Stimulated activated naive CD8-positive, alpha-beta T cell treated with anti-CD3 and anti-CD28 coated beads, Interleukin-15, Interleukin-2, amounts not matched to agents 100 U/mL and 50 U/mL, for 24 hours (primary cell): ENCODE measurements at places on chromosomes 7 and 10.

DNA sequence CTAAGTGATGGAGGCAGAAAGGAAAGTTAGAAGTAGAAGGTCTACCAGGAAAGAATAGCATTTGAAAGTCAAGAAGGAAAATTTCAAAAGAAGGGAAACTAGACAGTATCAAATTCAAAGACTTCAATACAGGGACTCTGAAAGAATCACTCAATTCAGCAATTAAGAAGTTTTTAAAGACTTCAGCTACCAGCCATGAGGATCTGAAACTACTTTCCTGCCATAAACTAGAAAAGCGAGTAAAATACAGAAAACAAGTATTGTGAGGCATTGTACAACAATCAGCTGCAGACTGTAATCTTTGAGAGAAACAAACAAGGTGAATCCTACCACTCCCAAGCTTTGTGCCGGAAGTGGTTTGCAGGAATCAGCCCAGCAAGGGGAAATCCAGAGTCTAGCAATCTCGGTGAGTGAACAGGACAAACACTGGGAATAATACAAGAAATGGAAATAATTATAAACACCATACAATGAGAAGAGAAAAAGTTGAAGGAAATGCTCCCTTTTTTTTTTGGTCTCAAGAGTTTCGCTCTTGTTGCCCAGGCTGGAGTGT is 62.4 kb downstream of the ARHGAP12 start:
- DNase-seq, result no peak

GRCh38 chr10:89029181-89029580 is 38.6 kb downstream of the FAS start:
- DNase-seq, result no peak

- no peak for DNase-seq
Observed at GRCh38 chr10:13346283-13347042, 1.6 kb downstream of the SEPHS1 start.

DNA sequence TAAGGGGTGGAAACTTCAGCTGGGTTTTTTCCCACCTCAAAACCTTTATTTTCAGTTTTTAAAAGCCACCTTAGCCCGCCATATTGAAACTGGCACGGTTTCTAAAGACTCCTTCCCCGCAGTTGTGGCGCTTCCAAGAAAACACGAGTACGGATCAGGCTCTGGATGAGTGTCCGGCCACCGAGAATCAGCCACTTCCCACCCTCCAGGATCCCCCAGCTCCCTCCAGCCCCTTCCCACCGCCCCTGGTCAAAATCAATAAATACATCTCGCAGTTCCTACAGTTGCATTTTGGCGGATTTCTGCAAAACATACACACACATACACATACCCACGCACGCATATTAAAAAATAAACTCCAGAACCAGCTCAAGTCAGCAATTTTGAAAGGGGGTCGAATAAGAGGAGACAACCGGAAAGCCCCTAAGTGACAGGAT is 1.1 kb downstream of the SFMBT2 start:
- peak; percentile 53 for DNase-seq

DNA sequence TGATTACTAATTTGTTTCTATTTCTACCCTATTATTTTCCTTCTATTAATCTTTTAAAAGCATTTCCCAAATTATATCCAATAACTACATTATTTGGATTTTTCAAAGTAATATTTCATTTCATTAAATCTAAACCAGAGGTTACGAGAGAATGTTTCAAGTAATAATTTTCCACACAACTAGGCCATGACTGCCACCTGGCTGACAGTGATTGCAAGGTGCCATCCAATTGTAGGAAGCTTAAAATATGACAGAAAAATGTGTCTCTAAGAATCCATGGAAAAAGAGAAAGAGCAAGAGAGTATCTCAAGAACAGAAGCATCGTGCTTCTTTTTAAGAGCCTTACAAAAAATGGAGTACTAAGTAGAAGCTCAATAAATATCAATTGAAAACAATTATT is 48.7 kb downstream of the TPK1 start:
- no peak for DNase-seq

DNA sequence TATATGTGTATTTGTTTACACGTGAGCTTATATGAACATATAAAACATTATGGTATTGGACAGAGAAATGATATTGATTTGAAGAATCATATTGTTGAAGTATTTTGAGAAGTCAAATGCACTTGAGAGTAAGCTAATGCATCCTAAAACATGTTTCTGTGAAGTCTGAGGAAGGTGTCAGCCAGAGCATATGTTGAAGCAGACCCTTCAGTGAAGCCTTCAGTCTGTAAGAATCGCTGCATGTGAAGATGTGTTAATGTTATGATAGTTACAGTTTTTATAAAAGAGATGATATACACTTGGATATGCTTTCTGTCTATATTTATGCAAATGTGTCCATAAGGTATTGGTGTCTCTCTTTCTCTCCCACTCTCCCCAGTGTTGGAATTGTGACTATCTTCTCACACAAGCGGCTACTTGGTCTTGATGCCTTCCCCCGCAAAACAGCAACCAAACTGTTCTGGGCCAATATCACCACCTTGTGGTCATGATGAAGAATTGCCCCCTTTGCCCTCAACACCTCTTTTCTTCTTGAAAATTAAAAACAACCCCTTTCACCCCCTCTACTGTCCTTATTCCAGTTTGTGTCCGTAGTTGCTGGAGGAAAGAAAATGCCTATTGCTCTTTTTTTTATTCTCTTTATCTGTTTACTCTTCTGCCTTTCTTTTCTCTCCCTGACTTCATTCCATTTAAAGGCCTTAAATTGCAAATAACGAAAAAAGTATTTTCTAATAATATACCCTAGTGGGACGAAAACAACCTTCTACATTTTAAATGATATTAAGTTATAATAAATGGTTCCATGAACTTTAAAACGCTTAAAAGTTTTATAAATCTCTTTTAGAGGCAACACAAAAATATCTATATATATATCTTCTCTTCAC is 64.9 kb downstream of the IKZF1 start:
- no peak for DNase-seq

DNA sequence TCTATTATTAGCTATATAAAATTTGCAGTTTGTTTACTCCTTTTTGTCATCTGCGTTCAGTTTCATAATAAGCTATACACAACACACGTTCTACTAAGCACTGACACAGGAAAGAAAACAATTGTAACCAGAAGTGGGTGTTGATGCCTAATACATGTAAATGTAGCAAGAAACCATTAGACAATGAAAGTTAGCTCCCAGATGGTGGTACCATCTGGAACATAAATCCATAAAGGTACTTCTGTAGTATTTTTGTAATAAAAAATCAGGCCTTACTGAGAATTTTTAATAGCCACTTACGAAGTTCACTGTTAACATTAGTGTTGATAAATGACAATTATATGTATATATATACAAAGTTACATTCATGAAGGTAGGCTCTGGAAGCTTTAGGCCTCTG is 194.7 kb downstream of the KCND2 start:
- DNase-seq, result no peak

- no peak for DNase-seq
Observed at GRCh38 chr7:87413029-87413428, 62.5 kb downstream of the ABCB4 start.

- DNase-seq, result no peak
Observed at GRCh38 chr10:53978301-53978700, 822.7 kb downstream of the PCDH15 start.

- no peak for DNase-seq
Observed at GRCh38 chr10:71840177-71840957, 10.7 kb downstream of the PSAP start.

DNA sequence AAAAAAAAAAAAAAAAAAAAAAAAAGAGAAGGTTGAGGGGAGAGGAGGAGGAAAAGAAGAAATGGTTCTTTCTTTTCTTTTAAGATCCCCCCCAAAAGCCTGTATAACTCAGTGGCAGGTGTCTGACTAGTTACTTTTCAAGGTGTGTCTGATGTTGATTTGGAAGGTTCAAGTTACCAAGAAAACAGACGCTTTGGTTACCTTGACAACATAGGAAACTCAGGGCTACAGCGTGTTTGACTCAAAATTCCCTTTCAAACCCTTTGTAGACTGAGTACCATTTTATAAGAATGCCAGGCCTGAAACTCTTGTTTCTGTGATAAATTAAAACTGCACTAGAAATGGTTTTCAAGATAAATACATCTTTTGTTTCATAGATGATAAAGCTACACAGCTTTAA is 286.8 kb downstream of the SKIDA1 start:
- DNase-seq, result no peak

GRCh38 chr10:130493021-130493420 is 356.8 kb downstream of the GLRX3 start:
- DNase-seq, result no peak

- DNase-seq, result no peak
Observed at GRCh38 chr10:71021402-71021801, 133.0 kb upstream of the PCBD1 start.

GRCh38 chr10:109774121-109774440 is 149.2 kb downstream of the XPNPEP1 start:
- no peak for DNase-seq

DNA sequence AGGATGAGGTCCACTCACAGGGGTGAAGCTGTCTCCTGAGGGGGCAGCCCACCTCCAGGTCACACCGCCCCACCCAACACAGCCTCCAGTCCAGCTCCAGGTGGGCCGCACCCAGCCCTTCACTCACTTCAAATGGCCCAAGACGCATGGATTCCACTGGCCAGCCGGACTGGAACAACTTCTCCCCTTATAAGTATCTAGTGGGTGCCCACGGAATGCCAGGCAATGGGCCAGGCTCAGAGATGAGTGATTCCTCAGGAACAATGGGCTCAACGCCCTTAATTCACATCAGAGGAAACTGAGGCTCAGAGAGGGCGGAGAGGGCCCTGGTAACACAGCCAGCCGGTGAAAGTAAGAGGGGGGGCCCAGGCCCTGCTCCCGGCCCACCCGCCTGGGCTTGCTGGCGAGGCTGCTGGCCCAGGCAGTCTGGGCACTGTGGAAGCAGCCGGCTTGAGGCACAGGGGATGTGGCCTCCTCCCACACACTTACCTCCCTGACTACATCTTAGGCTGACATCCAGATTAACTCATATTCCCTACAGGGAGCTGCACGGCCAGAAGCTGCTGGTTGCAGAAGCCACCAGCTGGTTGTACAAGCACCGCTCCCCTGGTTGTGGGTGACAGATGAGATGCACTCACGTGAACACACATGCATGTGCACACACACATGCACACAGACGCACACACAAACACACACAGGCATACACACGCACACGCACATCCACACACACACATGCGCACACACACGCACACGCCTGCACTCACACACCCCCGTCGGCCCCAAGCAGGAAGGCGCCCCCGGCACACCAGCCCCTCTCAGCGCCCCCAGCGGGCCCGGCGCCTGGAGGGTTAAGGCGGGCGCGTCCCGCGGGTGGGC is 1.0 kb upstream of the FAM20C start:
- no peak for DNase-seq

DNA sequence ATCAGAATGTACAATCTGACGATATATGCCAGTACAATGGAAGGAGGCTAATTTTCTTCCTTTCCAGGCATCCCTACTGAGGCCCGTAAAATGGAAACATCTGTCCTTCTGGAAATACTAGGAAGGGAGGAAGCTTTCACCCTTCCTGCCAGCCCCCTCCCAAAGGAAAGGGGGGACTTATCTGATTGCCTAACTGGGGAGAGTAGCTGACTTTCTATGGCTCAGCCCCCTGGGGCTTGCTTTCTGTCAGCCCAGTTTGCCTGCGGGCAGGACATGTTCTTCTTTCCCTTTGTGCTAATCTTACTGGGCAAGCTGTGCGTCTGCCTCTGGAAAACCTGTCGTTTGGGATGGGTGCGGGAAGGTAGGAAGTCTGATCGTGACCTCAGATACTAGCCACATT is 508.9 kb downstream of the SUGCT start:
- DNase-seq, result no peak

- DNase-seq, result no peak
Observed at GRCh38 chr10:108545921-108546320, 1377.4 kb downstream of the XPNPEP1 start.

DNA sequence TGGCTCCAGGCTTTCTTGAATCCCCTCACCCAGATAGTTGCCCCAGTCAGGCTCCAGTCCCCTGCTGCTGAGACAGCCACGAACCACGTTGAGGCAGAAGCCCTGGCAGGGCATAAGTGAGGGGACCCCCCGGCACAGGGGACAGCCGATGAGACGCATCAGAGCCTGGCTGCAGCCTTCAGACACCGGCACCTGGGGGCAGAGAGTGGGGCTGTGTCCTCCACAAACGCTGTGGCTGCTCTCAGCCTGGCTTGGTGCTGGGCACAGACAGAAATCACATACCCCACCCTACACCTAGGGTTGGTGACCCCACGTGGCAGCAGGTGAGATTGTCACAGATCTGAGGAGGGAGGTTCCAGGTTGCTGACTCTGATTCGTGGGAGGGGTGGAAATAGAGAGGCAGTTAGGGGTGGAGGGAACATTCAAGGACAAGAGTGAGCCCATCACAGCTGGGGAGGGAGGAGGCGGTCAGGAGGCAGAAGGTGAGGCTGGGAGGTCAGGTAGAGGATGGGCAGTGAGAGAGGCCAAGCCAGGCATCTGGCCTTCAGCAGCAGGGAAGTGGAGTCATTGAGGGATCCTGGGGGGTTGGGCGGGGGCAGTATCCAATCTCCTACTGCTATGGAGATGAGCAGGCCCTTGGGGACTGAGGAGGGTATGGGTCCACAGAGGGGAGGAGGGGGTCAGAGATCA is 3.2 kb downstream of the GPC2 start:
- DNase-seq, result no peak

- DNase-seq, result no peak
Observed at GRCh38 chr7:128075242-128076095, 44.2 kb upstream of the LRRC4 start.

DNA sequence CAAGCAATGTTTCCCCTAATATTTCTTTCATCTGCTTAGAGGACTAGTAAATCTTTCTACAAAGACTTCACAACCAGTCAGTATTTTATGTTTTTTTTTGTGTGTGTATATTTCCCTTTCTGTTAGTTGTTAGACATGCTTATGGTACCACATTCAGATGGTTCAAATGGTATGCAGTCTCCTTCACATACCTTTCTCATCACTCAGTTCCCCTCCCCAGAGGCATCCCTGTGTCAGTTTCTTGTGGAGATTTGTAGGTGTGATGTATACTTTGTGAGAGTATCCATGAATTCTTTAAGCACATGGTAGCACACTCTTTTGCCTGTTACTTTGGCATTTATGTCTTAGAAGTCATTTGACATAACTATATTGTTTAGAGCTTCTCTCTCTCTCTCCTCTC is 4.4 kb downstream of the ZNF485 start:
- no peak for DNase-seq

- no peak for DNase-seq
Observed at GRCh38 chr10:75505840-75506506, 74.5 kb downstream of the LRMDA start.

DNA sequence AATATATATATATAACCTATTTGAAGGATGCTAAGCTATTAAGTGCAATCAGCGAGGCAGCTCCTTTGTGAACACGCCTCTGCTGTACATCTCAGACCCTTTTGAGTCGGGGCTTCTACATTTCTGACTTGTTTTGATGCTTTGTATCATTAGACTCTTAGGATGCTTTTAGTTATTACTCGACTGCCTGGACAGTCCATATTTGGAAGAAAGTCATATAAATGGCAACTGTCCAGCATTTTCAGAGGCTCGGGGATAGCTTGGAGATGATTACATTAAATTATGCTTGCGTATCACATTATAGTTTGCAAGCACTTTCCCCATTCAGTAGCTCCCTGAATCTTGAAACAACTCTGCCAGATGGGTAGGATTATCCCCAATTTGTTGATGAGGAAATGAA is 257.9 kb downstream of the PTEN start:
- DNase-seq, result no peak
